ENCODE measurements at places on chromosomes 1 and 21.

DNA sequence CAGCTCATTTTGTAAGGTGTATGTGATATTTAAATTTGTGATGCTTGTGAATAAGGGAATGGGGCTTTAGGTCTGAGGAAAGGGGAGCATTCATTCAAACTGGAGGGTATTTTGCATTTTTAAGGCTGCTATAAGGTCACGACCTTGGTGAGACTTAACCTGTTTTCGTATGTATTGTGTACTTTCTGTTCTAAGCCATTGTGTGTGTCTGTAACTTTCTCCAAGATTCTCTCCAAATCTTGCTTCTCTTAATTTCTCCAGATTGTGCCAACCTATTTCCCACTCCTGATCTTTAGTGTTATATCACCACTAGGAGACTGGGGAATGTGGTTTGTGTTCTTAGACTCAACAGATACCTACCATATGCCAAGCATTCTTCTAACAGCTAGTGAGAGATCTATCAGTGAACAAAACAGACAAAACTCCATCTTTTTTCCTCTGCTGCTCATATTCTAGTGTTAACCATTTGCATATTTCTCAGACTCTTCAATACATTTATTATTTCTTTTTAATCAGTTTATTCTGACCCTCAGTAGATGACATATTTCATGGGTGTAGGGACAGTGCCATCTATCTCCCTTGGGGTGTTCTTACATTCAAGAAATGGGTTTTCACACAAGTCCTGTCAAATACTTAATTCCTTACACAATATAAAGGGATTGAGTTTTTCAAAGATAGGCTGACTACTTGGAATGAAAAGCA is 27.5 kb downstream of the ATP1B1 start:
- DNase-seq, result no peak

DNA sequence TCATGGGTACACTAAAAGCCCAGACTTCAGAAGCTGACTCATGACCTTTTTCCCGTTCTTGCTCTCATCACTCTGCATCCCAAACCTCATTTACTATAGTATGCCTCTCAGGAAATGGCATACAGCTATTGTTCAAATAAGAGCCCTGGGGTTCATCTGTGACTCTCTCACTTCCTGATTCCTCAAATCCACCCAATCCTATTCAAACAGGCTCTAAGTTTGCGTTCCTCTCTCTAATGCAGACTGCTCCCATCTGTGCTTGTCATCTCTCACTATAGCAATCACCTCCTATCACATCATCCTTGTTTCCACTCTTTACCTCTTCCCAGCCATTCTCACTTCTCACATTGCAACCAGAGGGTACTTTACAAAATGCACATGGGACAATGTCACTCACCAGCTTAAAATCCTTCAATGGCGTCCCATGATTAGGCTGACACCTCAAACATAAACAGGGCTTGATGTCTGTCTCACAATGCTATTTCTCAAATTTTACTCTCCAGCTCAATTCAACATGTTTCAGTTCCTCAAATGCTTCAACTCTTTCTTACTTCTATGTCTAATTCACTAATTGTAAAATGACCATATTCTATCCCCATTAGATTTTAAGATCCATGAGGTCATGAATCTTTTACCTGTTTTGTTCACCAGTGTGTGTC is 408.4 kb downstream of the NTNG1 start:
- peak; percentile 4 for DNase-seq

DNA sequence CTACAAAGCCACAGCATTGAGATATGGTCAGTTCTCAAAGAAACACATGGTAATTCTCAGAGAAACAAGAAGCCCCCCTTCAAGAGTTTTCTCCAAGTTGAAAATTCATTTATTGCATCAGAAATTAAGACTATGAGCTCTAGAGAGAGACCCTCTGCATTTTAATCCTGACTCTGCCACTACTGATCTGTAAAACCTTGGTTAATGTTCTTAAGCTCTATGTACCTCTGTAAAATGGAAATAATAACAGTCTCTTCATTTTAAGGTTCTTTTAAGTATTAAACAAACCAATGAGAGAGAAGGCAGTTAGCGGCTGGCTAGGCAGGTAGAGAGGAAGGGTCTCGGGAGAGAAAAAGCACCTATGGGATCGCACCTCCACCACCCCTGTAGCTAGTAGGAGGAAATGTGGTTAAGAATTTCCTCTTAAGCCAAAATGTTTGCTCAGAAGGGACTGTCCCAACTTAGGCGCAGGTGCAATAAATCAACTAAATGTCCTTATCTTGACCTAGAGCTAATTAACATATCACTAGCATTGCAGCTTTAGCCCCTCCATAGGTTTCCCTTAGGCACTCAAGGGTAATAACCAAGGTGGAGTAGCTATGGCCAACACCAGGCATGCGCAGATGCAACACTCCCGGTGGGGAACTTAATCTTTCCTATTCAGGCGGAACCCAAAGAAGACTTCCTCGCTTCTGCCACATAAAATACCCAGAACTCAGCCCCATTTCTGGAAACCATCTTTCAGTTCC is 1685.4 kb downstream of the MRPL39 start:
- peak; percentile 41 for DNase-seq

DNA sequence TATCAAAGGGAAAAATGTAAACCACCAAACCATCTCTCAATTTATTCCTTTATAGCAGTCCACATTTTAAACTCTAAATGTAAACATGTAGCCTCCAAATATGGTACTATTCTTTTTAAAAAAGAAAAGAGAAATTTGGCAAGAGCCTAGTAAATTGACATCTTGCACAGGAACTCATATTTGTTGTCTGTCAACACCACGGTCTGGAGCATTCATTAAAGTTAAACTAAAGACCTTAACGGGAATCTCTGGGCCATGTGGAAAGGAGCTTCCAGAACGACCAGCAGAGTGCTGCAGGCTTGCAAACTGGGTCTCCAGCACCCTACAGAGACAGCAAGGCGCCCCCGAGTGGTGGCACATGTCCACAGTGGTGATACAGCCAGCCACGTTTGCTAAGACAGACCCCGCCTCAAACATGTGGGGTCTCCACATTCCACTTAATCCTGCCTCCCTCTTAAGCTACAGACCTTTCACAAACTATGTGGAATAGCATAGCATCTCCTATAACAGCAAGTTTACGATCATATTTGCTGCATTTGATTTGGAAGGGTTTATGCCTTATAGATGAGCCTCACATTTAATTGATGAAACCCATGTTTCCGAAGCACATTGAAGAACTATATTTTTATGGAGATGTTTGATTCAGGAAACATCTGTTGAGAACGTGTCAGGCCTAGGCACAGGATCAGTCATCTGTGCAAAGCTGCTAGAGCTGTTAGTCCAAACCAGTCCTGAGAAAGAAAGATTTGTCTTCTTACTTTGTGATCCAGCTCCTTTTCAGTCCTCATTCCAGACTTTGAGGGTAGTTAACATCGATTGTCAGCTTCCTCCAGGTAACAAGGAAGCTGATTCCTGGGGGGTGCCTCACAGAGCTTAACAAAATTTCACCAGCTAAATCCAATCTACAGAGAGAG is 96.4 kb upstream of the BACE2 start:
- no peak for DNase-seq

GRCh38 chr1:229396585-229397206 is 37.2 kb downstream of the ACTA1 start:
- no peak for DNase-seq

GRCh38 chr1:208192995-208193394 is 51.2 kb downstream of the PLXNA2 start:
- DNase-seq, result no peak
